ENCODE measurements at places on chromosomes 16 and 17. TPM values are rescaled to one million over a fixed set of nuclear protein-coding genes. Genes with fewer than 3 reads are reported as not detected.

DNA sequence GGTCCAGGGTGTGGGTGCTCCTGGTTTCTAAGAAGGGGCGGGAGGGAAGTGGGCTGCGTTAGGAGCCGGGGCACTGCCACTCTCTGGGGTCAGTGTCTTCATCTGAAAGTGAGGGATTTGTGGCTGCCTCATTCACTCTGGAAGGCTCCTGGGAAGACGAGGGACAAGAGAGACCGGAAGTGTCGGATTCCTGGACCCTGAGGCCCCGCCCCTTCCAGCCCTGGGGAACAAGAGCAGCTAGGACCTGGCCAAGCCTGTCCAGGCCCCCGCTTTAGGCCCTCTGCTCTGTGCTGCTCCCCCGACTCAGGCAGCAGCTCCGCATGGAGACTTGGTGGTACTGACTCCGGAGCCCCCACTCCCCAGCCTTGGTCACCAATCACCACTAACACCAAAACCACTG lies 6.5 kb downstream of the LGALS3BP start:
- peak; percentile 41 for DNase-seq

DNA sequence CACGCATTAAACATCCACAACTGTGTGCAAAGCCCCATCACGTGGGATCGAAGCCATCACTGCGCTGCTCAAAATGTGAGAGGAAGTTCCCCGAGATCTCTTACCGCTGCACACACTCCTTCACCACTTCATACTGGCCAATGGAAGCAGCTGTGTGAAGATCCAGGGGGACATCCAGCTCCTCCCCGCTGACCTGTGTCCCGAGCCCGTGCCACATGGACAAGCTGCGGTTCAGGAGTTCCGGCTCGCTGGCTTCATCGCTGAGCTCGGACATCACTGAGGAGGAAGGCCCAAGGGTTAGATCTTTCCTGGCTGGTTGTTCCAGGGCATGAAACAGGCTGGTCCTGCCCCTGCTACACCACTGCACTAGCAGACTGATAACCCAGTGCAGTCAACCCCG lies 4.2 kb downstream of the ANKS3 start:
- DNase-seq = no peak

GRCh38 chr17:78357177-78357586 lies 2.7 kb downstream of the SOCS3 start:
- DNase-seq = peak; percentile 45

DNA sequence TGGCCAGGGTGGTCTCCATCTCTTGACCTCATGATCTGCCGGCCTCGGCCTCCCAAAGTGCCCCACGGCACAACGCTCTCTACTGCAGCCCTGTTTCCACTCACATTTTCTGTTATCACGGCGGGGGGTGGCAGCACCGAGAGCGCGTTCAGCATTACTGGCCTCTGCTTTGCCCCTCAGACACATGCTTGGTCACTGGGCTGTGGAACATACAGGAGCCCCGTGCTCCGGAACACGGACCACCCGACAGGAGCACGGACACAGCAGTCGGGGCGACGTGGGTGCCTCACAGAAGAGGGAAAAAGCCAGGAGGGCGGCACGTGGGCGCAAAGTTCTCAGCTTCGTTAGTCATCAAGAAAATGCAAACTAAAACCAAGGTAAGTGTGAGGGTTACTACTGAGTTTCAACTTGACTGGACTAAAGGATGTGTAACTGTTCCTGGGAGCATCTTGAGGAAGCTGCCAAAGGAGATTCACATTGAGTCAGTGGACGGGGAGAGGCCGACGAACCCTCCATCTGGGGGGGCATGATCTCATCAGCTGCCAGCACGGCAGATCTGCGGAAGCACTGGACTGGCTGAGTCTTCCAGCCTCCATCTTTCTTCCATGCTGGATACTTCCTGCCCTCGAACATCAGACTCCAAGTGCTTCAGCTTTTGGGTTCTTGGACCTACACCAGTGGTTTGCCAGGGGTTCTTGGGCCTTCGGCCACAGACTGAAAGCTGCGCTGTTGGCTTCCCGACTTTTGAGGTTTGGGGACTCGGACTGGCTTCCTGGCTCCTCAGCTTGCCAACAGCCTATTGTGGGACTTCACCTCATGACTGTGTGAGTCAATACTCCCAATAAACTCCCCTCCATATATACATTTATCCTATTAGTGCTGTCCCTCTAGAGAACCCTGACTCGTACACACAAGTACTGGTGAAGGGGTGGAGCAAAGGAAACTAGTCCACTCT lies 106.8 kb downstream of the ZNF778 start:
- no peak for DNase-seq

- DNase-seq = no peak
Measured at GRCh38 chr17:6346156-6346786, 88.7 kb downstream of the AIPL1 start.

The MYH1 gene
- total RNA-seq = not detected

GRCh38 chr16:89658221-89658879 lies 714 bp downstream of the SPATA33 start:
- no peak for DNase-seq

DNA sequence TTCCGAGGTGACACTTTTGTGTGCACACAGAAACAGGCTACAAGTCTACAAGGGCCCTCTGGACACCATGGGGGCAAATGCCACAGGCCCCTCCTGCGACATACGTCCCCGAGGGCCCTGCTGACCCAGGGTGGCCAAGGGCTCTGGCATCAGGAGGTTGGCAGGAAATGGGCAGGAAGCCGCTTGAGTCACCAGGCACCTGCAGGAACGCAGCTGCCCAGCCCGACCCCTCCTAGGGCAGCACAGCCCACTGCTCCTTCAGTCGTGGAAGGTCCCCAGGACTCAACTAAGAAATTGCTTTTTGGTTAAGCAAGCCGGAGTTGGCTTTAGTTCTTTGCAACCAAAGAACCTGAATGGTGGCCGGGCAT lies 8.1 kb downstream of the CORO7 start:
- DNase-seq = no peak

DNA sequence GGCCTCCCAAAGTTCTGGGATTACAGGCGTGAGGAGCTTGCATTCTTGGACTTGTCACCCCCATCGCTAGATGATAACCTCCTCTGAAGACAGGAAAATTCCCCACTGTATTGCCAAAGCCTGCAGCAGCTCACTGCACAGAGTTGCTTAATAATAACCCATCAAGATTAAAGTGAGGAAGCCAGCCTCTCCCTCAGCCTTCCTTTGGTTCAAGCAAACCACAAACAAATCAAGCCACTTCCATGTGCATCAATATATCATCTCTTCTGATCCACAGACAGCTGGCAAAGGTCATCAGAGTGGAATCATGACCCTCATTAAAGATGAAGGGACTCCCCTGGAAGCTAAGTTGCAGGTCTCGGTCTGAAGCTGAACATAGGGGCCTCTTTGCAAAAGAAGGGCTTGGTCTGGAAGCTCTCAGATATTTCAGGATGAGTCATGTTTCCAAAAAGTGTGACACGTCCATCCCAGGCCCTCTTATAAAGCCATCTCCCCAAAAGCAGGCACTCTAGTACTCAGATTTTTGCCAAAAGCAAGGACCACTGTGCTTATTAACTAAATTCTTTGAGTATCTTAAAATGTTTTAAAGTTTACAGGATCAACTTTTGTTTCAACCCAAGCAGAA lies 4.8 kb downstream of the EMP2 start:
- DNase-seq = no peak

The FZD2 gene
- 13.7 TPM for total RNA-seq

The ABCC3 gene
- 1.2 TPM for total RNA-seq

The KRT23 gene
- total RNA-seq = 0.79 TPM

DNA sequence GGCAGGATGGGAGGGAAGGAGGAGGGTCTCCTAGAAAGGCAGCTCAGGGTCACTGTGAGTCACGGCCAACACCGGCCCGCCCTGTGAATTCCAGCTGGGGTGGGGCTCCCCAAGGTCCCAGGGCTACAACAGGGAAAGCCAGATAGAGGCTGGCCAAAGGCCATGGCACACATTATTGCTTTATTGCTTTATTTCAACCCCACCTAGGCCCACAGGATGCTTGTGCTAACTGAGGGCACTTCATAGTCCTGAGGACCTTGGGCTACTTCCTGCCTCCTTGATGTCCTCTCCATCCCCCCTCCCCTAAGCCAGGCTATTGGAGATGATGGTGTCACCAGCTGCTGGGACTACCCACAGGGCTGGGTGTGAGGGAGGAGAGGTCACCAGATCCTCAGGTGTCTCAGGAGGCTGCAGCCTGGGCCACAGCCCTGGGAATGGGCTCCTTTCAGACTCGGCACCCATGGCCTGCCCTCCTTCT lies 26.1 kb downstream of the LRRC75A start:
- no peak for DNase-seq

DNA sequence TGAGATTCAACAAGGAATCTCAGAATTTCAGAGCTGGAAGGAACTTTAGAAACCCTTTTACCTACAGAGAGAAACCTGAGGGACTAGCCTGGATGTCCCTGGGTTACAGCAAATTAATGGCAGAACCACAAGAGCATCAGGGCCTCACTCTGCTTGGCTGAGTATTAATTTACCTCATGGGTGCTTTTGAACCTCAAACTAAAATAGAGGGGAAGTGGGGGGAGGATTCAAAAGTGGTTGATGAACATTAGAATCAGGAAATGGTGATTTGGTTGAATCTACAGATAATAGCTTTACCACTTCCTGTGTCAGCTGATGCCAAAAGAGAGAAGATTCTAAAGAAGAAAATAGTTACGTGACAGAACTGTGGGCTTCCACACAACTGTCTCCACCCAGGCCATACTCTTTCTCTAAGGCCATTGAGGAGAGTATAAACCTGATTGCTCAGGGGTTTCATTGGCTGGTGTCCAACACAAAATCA lies 11.3 kb upstream of the SKAP1 start:
- DNase-seq = no peak

The KRTAP4-3 gene
- not detected for total RNA-seq

The CCL8 gene
- not detected for total RNA-seq

- DNase-seq = no peak
Measured at GRCh38 chr16:2985893-2986355, 5.7 kb upstream of the PKMYT1 start.

The NOD2 gene
- total RNA-seq = not detected

DNA sequence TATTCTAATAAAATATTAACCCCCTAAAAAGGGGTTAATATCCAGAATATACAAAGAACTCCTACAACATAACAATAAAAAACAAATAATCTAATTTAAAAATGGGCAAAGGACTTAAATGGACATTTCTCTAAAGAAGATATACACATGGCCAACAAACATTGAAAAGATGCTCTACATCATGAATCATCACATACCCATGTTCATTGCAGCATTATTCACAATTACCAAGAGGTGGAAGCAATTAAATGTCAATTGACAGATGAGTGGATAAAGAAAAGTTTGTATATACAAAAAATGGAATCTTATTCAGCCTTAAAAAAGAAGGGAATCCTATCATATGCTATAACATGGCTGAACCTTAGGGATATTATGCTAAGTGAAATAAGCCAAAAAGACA lies 36.8 kb downstream of the CPD start:
- DNase-seq = no peak

- DNase-seq = no peak
Measured at GRCh38 chr17:61601297-61601696, 10.3 kb upstream of the NACA2 start.

DNA sequence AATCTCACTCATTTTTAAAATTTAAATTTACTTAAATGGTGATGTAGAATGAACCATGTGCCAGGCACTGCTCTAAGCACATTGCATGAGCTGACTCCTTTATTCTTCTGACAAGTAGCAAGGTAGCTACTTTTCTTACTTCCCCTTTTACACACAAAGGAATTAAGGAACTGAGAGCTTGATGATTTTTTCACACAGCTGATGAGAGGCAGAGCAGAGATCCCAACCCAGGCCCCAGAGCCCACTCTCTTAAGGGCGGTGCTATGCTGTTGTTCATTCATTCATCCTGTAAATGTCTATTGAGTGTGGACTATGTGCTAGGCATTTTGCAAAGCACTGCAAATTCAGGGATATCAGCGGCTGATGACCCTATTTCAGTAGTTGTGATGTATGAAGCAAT lies 17.9 kb downstream of the SEC14L5 start:
- no peak for DNase-seq

GRCh38 chr17:40139566-40140058 lies 725 bp upstream of the CASC3 start:
- peak; percentile 30 for DNase-seq

GRCh38 chr16:11076259-11077018 lies 132.1 kb downstream of the CLEC16A start:
- no peak for DNase-seq

GRCh38 chr17:27346228-27346899 lies 52.5 kb downstream of the WSB1 start:
- no peak for DNase-seq

DNA sequence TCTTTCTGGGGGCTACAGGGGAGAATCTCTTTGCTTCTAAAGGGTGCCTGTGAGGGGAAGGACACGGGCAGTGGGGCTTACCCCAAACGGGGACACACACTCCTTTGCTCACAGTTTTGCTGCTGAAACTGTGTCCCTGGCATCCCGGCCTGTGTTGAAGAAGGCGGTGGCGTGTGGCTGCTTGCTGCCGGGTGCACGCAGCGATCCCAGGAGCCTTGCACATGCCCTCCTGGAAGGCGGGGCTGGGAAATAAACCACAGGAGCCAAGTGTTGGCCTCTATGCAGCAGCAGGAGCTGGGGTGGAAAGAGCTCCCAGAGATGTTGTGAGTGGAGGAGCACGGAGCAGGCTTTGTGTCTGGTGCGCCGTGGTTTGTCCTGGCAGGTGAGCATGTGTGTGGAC lies 131.0 kb upstream of the CIBAR2 start:
- no peak for DNase-seq

- no peak for DNase-seq
Measured at GRCh38 chr16:58684001-58684353, 593 bp downstream of the SLC38A7 start.

DNA sequence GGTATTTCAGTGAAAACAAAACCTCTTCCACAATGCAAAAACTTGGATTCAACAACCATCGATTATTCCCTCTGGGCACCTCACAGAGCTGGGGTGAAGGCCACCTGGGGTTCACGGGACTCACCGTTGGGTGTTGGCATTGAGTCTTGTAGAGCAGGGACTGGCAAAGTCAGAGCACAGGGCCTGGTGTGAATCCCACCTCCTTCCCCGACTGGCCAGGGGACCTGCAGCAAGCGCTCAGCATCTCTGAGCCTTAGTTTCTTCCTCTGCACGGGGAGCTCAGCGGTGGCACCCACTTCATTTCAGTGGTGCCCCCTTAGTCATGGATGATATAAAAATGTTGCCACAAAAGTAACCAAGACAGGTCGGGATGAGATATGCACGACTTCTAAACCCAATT lies 100.4 kb downstream of the METRNL start:
- no peak for DNase-seq

DNA sequence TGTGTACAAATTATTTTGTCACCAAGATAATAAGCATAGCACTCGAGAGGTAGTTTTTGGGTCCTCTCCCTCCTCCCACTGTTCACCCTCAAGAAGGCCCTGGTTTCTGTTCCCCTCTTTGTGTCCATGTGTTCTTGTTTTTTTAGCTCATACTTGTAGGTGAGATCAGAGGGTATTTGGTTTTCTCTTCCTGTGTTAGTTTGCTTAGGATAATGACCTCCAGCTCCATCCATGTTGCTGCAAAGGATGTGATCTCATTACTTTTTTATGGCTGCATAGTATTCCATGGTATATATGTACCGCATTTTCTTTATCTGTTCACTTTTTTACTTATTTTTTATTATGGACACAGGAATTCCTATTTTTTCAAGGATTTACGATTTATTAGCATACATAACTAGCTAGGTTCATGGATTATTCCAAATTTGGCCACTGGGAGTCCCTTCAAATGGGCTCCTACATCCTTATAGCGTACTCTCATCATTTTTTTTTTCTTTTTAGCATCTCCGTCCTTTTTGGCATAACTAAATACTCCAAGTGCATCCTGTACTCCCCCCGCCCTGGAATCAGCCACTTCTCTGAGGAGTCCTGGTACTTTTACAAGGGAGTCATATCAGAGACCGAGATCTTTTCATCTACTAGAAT lies 7.3 kb downstream of the TADA2A start:
- no peak for DNase-seq

- no peak for DNase-seq
Measured at GRCh38 chr16:10141671-10142070, 40.6 kb downstream of the GRIN2A start.
